Stimulated activated CD8-positive, alpha-beta memory T cell treated with anti-CD3 and anti-CD28 coated beads, Interleukin-15, amount 100 ng/mL, for 48 hours (primary cell): ENCODE measurements at places on chromosomes 6 and 20.

DNA sequence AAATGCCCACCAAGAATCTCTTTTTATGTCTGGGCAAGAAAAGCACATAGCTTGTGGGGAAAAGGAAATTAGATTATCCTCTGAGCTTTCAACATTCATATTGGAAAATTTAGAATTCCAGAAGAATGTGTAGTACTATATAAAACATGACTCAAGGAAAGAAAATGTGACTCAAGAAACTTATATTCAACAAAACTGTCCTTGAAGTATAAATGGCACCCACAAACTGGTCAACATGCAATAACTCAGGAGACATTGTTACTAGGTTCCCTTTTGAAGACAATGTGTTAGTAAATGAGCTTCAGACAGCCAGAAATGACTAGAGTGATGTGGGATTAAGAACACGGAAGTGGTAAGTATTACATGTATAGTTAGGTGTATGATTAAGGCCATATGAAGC, 26.1 kb upstream of the TINAG start:
- DNase-seq = no peak

DNA sequence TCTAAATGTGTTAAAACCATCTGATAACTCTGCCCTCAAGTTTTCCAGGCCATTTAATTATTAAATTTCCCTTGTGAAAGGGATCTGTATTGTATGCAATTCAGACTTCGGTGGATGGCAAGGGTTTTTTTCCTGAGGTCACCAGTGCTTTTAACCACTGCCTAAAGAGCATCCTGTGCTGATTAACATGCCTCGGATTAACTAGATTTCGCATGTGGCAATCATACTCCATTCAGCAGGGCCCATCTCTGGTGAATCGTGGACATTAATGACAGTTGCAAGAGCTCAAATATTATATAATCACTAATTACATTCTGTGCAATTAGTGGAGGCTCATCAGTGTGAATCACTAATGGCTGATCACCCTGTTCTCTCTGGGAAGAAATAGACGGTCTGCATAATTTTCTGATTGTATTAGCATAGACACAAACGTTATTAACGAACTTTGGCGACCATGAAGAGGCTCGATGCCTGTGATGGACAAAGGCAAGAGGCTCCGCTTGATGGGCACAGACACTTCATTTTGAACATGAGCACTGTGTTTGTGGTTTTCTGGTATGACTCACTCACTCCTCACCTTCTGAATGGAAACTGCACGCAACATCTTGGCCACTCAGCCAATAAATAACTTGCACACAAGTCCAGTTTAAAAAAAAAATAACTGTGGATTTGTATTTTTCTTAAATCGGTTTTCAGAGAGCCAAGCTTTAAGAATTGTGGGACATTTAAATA, 31.4 kb downstream of the LINC00237 start:
- DNase-seq = no peak

- DNase-seq = no peak
Observed at GRCh38 chr6:143064271-143064670, 3.6 kb downstream of the AIG1 start.

GRCh38 chr20:9149796-9150195, 80.9 kb downstream of the PLCB4 start:
- no peak for DNase-seq

DNA sequence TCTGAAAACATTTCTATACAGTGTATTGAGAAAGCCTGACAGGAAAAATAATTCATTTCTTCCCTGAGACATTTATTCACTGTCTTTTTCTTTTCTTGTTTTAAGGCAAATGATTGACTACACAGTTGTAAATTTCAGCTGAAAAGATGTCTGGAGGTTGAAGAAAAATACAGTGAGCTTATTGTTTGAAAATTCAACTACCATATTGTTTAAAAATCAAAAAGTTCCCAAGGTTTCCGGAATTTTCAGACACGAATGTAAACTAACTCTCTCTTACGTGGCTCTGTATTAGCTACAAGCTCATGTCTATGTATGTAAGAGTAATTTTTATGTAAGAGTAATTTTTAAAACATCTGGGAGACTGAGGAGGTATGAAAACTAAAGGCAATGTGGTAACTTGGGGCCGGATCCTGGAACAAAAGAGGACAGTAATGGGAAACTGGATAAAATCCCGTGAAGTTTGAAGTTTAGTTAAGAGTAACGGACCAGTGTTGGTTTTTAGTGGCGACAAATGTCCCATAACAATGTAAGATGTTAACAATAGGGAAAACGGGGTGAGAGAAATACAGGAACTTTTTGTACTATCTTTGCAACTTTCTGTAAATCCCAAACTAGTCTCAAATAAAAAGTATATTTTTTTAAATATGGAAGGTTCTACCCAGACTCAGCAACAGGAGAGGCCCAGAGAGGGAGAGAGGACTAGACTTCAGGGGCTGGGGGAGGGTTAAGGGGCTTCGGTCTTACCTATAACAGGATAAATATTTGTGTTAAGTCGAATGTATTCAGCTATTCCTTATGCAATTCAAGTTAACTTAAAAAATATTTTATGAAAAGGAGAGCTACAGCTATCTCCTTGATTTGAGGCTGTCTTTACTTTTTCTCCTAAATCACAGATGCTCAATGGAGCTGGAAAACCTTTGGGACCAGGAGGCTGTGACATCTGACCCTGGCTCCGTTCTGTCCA, 1.3 kb downstream of the PTGIS start:
- no peak for DNase-seq

DNA sequence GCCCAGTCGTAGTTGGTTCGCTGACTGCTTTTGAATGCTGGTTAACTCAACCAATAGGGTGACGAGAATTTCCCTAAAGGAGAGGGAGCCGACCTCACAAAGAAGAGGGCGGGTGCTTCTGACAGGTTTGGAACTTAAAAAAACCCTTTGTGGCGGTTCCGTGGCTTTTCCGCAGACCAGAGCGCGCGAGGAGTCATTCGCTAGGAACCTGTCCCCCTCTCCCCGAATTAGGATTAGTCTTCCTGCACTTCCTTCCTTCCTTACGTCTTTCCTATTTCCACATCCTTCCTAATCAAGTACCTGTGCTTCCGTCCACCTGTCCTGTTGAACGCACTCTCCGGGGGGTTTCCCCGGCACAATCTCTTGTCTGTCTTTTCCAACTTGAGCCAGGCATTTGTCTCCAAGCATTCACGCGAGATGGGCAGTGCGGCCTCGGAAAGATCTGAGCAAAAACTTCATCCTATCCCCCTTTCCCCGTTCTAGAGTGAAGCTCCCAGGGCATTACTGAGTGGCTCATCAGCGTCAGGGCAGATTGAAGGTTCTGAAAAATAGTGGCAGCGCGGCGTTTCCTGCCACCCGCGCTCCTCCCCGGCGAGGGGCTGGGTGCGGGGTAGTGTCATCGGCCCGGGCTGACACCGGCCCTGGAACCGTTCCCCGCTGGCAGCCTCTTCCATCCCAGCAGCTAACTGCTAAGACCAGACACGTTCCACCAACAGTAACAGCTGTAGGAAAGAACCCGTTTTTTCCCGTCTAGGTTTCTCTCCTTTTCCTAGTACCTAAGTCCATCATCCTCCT, 1.5 kb upstream of the STXBP5 start:
- peak; percentile 68 for DNase-seq

DNA sequence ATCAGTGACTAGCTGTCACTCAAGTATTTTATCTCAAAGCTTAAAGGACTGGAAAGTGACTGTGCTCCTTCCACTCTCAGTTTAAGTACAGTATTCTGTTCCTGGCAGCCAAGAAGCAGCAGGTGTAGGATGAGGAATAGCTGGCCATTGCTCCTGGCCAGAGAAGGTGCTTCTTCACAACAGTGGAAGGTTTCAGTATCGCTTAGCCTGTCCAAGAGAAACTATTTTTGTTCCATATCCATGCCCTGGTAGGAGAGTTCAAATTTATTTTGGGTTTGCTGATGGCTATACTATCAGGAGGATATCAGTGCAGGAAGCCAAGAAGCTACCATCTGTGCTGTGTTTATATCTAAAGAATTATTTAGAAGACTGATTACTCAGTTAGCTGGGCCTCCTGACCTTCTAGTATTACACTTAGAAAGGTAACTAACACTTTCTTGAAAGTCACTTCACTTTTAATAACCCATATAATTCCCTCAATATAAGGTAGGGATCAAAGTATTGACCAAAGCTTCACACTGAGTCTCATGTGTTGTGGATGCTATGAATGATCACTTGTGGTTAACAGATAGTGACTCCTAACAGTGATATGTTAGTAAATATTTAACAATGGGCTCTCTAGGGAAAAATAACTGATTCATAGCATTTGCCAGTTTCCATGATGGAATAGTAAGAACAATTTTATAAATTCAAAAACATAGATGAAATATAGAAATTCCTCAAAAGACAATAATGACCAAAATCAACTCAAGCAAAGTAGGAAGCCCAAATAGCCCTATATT, 99.9 kb downstream of the AIG1 start:
- DNase-seq = no peak

DNA sequence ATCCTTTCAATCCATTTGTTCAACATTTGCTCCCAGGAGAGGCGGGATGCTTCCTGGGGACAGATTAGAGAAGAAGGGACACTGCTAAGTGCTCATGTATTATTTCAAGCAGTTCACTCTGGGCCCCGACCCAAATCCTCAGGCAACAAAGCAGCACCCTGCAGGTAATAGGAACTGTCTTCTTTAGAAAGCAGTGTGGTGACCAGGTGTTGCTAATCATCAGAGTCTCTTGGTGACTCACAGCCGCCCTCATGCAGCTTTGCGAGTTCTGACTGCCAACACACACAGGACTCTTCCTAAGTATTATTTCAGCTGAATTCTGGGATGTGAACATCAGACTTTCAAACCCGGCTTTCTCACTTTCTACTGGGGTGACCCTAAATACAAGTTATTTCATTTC, 356.4 kb downstream of the PRKN start:
- no peak for DNase-seq

DNA sequence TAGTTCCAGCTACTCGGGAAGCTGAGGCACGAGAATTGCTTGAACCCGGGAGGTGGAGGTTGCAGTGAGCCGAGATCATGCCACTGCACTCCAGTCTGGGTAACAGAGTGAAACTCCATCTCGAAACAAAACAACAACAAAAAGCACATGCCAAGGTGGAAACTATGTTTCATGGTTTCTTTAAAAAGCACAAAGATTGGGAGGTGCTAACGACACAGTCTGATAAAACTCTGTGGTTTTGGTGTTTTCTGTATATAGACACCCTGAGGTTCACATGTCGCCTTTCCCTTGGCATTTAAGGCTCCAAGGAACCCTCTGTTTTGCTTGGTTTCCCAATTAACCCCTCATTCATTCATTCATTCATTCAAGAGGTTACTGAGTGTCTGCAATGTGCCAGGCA, 253.4 kb upstream of the SULF2 start:
- DNase-seq = no peak

DNA sequence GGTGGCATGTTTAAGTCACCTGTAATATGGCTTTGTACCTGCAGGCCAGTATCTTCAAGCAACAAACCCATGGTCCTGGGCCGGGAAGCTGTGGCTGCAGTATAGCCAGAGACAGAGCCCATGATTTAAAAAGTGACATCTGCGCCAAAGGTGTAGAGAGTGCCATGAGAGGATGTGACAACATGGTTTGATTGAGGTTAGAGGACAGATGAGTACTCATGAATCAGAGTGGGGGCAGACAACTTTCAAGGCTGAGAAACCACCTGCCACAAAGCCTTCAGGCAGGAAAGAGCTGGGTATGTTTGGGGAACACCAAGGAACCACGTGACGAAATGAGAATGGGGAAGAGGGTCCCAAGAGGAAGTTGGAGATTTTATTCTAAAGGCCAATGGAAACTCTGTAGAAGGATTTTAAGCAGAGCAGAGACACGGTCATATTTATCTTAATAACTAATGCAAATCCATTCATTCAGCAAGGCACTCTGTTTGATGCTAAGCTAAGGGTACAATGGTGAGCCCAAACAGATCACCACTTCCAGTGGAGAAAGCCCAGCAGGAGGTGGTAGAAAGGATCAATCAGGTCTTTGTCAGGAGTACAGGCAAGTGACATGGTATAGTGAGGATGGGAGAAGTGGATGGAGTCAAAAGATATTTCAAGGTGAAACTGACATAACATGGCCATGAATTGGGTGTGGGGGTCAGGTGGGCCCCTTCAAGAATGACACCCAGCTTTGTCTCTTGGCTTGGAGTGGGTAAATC, 3.4 kb upstream of the MICAL1 start:
- peak; percentile 25 for DNase-seq

GRCh38 chr6:17866876-17867444, 120.5 kb downstream of the KIF13A start:
- no peak for DNase-seq

- DNase-seq = no peak
Observed at GRCh38 chr6:12422848-12423247, 132.7 kb downstream of the EDN1 start.

- DNase-seq = no peak
Observed at GRCh38 chr20:58813369-58813768, 37.3 kb downstream of the GNAS-AS1 start.

DNA sequence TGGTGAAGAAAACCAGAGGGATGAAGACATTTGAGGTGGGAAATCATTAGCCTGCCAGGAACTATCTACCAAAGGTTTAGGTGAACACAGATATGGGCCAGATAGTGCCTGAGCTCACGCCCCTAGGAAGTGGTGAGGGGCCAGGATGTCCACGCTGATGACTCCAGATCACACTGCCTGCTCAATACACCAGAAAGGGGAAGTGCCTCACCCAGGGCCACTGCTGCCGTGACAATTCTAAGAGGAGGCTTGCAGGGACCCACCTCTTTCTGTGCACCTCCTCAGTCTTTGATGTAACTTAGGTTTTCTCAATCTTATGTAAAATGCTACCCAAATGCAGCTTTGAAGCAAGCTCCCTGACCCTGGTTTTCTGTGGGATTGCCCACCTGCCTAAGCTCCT, 5.4 kb upstream of the RAB44 start:
- DNase-seq = no peak

GRCh38 chr6:12363651-12364381, 73.7 kb downstream of the EDN1 start:
- no peak for DNase-seq

GRCh38 chr20:43448748-43449535, 8.8 kb upstream of the SRSF6 start:
- no peak for DNase-seq

GRCh38 chr6:21420146-21420878, 173.2 kb upstream of the SOX4 start:
- no peak for DNase-seq

DNA sequence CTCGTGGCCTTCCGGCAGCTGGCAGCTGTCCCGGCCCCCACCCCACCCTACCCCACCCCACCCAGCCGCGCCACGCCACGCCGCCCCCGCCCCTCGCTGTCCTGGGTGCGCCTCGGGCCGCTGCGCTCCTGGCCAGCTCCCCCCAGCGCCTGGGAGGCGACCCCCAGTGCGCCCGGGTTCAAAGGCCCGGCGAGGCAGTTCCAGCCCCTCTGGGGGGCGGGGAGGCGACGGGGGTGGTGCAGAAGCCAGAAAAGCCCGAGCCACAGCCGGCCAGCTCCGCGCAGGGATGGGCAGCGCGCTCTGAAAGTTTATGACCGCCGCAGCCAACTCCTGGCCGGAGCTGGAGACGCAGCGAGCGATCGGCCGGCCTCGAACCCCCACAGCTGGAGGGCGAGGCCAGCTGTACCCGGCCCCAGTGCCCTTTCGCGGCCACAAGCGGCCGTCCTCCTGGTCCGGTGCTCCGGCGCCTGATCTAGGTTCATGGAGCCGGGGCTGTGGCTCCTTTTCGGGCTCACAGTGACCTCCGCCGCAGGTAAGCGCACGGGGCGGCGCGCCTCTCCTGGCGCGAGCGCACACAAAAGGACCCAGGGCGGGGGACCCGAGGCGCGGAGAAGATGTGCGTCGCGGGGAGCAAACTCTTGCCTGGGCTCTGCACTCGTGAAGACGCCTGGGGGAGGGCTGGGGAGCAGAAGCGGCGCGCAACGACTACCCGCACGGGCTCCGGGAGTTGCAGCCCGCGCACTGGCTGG, at the start of gene EDN3:
Gene EDN3, plus strand, starts transcription at position 279 of the 749 bp plus-strand sequence. Its CDS starts 202 bp downstream, at position 481.
- DNase-seq = no peak

- DNase-seq = no peak
Observed at GRCh38 chr6:21931641-21932335, 338.2 kb downstream of the SOX4 start.
